ENCODE measurements at places on chromosomes 1 and 21.

- peak; percentile 25 for DNase-seq
These were observed 104.7 kb downstream of the CAMTA1 start for GRCh38 chr1:6889875-6890480.

DNA sequence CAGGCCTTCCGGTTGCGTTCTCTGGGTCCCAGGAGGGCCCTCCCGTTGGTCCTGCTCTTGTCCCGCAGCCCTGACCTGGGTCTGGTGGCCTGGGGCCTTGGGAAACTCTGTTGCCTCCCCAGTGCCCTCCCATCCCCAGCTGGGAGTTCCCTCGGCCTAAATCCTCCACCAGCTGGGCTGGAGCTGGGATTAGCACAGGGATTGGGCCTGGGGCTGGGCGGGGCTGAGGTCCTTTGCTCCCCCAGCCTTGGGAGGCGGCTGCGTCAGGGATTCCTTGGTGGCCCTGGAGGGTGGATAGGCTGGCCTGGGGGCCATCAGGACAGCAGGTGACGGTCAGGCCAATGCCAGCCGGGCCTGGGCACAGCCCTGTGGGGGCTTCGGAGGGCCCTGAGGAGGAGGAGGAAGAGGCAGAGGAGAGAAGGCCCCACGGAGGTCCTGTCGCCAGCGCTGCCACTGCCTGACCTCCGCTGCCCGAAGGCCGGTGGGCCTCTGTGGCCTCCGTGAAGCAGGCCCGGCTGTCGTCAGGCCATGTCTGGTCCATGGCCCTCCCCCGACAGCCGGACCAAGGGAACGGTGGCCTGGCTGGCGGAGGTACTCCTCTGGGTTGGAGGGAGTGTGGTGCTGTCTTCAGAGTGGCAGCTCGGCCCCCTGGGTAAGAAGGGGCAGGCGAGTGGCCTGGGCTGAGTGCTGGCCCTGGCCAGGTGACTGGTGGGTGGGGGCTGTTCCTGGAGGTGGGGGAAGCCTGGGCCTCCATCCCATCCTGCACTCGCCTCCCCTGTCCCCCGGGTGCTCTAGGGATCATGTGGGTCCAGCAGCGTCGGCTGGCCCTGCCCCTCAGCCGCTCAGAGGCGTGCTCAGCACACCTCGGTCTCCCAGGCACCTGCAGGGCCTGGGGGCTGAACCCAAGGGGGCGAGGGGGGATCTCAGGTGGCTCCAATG is at the start of gene PLCH2:
Gene PLCH2 (plus strand): TSS at position 229 of the 939 bp plus-strand sequence. CDS start 300 bp downstream, at position 529.
- DNase-seq: no peak

GRCh38 chr21:44887807-44888580 is 14.5 kb upstream of the PTTG1IP start:
- DNase-seq: no peak

GRCh38 chr1:16145030-16145661 is 10.7 kb downstream of the EPHA2 start:
- DNase-seq: no peak

DNA sequence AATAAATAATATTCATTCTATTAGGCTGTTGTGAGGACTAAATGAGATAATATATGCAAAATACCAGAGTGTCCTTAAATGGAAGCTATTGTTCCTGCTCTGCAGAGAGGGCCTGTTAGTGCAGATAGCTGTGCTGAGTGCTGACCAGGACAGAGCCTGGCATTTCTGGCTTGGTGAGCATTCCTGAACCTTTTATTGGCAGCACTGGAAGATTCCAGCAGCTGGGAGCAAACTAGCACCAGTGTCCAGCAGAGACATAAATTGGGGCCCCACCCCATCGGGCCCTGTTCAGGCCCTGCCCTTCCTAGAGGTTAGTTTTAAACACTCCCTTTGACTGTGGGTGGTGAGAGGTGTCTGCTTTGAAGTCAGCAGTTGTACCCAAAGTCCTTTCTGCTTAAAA is 85.9 kb upstream of the GADD45A start:
- DNase-seq: no peak

DNA sequence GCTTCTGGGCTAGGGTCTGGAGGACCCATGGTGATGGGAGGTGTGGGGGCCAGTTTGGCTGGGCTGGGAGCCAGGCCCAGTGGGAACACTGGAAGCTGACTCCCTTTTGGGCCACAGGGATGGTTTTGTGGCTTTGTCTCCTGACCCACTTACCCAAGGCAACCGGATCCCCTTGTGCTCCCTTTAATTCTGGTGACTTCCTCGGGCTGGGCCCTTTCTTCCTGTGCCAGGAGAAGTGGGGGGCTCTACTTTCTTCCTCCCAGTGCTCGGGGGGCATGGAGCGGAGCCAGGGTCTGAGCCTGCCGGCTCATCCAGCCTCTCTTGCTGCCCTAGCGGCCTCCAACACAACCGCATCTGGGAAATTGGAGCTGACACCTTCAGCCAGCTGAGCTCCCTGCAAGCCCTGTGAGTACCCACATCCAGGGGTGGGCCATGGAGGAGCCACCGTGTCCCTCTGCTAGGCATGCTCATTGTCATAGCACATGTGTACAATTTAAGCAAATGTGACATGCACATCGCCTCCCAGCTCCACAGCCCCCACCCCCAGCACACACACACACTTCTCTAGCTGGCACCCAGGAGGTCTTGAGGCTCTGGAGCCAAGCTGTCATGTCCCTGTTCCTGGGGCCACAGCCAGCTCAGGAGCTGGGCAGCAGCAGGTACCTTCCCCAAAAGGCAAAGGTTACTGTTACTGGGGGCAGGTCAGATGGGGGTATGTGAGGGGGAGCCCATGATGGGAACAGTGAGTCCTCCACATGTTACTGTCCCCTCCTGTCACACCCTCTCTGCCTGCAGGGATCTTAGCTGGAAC is 35.0 kb downstream of the UBE2T start:
- DNase-seq: no peak

GRCh38 chr1:101245246-101245927 is 8.6 kb downstream of the S1PR1 start:
- no peak for DNase-seq

- no peak for DNase-seq
These were observed 876 bp upstream of the NAV1 start for GRCh38 chr1:201537891-201538611.

DNA sequence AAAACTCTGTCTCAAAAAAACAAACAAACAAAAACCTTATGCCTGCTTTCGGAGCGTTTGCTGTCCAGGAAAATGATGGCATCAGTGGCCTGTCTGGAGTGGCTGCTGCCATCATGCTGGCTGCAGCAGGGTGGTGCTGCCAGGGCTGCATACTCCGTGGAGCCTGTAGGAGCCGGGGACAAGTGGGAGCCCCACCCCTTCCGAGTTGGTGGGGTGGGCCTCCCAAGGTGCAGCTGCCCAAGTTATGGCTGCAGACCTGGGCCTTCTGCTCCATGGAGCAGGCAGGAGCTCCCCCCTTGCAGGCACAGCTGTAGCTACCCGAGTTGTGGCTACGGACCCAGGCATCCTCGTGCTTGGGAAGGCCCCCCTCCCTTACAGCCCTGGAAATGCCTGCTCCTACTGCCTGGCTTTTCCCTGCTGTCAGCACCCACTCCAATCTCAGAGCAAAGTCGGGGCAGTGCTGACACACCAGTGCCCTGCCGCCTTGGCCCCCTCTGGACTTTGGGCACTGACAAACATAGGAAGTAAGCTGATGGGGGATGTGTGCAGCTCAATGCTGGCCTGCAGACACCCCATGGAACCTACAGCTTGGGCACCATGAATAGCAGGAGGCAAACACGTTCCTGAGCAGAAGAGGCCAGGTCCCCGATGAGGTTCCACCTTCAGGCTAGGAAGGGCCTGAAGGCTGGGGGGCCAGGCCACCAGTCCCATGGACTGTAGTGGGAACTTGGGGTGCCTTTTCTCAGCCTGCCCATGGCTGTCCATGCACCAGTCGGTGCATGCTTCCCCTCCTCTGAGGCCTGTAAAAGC is 60.4 kb downstream of the CC2D1B start:
- no peak for DNase-seq

- DNase-seq: no peak
These were observed 8.5 kb upstream of the ARHGAP29 start for GRCh38 chr1:94245747-94246438.

- peak; percentile 40 for DNase-seq
These were observed 50.5 kb upstream of the ATF3 start for GRCh38 chr1:212557739-212558692.

GRCh38 chr1:200733907-200734306 is 4.8 kb upstream of the CAMSAP2 start:
- DNase-seq: no peak

- DNase-seq: no peak
These were observed 390.7 kb downstream of the NPHP4 start for GRCh38 chr1:5601516-5601915.

DNA sequence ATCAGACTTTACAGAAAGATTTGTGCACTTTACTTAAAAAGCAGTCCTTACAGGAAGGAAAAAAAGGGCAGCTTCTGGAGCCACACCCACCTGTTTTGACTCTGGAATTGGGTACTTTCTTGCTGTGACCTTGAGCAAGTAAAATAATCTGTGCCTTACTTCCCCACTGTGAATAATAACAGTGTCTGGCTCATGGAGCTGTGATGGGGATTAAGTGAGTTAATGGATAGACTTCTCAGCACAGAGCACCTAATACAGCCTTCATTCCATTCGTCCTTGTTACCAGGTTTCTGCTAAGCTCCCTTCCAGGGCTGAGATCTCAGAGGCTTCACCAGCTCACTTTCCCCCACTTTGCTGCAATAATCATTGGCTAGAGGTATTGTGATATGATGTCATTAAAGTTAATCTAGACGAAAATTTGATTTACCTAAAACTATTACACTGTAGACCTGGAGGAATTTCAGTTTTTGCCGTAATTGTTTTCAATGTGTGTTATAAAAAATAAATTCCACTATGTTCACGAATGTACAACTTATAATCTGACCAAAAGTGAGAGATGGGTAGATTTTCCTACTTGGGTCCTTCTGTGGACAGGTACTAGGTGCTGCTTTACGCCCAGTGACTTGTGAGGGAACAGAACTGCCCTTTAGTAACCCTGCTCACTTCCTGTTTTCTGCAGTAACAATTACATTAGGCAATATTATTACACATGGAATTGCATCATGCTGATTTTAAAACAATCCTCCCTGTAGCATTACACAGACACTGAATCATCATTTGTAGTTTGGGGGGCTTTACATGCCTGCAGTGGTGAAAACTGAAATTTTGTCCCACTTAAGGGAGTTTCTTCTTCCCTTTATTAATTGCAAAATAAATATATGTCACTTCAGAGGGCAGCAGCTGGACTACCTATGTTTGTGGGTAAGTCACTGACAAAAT is 19.7 kb upstream of the ABCG1 start:
- no peak for DNase-seq

DNA sequence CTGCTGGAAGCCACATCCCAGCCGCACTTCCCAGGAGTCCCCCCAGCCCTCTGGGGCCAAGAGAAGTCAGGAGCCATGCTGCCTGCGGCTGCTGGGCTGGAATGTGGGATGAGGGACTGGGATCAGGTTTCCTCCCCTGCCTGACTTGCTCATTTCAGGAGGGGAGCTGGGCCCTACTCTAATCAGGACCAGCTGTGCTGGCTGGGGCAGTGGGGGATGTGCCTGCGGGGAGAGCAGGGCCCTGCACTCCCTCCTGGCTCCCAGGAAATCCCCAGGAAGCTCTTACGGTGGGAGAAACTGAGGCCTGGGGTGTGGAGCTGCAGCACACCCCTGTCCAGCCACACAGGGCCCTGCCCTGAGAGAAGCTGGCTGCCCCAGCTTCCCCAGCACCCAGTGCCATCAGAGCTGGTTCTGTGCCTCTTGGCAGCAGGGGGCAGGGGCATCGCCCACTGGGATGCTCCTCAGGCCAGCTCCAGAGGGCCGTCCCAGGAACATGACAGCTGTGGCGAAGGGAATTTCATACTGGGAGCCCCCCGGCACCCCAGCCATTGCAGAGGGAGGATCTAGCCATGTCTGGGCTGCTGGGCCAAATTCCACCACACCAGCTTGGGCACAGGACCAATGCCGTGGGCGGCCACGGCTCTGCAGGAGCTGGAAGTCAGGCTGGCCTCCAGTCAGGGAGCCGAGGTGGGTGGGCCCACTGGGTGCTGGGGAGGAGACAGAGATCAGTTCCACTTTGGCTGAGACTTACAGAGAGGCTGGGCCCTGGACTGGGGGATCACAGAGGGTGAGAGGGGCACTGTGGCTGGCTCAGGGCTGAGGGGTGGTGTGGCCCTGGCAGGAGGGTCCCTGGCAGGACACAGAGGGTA is 21.3 kb upstream of the PRSS38 start:
- peak; percentile 91 for DNase-seq

DNA sequence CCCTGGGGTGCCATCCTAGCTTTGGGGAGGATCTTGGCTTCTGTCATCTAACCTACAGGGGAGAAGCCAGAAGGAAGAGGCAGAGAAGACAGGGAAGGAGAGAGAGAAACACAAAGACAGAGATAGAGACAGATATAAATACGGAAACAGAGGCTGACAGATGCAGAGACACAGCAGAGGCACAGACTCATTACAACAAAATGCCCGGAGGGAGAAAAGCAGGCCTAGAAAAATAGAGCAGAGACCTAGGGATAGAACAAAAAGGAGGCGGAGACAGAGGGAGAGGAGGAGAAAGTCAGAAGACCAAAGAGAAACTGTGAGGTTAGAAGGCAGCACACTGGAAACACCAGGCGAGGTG is 1.9 kb downstream of the PEAR1 start:
- no peak for DNase-seq

- peak; percentile 85 for DNase-seq
These were observed 3.3 kb downstream of the RIPPLY3 start for GRCh38 chr21:37009740-37010341.

- DNase-seq: no peak
These were observed 2.0 kb downstream of the MAPKAPK2 start for GRCh38 chr1:206686478-206687249.

DNA sequence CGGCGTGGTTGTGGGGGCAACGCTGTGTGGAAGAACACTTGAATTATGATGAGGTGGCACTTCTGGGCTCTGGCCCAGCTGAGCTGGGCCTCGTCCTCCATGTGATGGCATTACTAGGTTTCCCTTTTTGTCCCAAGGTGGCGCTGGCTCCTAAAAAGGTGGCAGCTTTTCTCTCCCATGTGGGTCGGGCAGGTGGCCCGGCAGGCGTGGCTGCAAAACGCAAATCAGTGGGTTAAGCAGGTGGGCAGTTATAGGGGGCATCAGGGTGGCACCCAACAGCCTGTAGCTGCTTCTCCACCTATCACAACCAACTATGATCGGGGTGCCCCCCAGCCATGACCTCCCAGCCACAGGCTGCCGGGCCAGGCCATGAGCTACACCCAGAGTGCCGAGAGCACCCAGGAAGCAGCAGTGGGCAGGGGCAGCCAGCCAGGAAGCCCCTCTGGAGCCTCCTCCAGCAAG is 59.6 kb downstream of the KCNAB2 start:
- no peak for DNase-seq

- DNase-seq: no peak
These were observed 163.0 kb upstream of the LYPLAL1 start for GRCh38 chr1:219010720-219011119.

- DNase-seq: no peak
These were observed 41.2 kb upstream of the FOXO6 start for GRCh38 chr1:41319807-41320711.

DNA sequence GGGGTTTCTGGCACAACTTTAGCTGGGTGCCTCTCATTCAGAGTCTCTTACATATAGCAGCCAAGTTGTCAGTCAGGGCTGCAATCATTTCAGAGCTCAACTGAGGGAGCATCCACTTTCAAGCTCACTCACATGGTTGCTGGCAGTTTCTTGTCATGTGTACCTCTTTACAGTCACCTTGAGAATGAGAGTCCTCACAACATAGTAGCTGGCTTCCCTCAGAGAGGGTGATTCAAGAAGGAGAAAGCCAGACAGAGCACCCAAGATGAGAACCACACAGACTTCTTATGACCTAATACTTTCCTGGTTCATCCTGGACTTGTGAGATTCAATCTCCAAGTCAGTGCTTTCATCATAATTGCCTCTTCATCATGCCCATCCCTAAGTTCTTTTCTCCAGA is 57.2 kb downstream of the DPT start:
- DNase-seq: no peak
